ENCODE measurements at places on chromosomes 5 and 9. TPM values are rescaled to one million over a fixed set of nuclear protein-coding genes. Genes with fewer than 3 reads are reported as not detected.

The PTGES gene
- 9.1 TPM for total RNA-seq

The SAXO1 gene
- 0.93 TPM for total RNA-seq

The CNTFR gene
- total RNA-seq: 19.5 TPM

The SPATA31E1 gene
- not detected for total RNA-seq

The PHPT1 gene
- 68.5 TPM for total RNA-seq

The SPTLC1 gene
- 75.7 TPM for total RNA-seq

The FBXO4 gene
- total RNA-seq: 10.8 TPM

The CDX1 gene
- 0.18 TPM for total RNA-seq

The ANKRD18B gene
- total RNA-seq: 1.6 TPM

Measured in metanephros (tissue), 2 donors.